Cortex of kidney (tissue), 1 donor: ENCODE measurements at places on chromosomes 5 and 9.

- no peak for DNase-seq
Observed at GRCh38 chr5:38453506-38453905, 102.9 kb downstream of the LIFR start.

- no peak for DNase-seq
Observed at GRCh38 chr9:110808599-110808980, 140.0 kb downstream of the MUSK start.

DNA sequence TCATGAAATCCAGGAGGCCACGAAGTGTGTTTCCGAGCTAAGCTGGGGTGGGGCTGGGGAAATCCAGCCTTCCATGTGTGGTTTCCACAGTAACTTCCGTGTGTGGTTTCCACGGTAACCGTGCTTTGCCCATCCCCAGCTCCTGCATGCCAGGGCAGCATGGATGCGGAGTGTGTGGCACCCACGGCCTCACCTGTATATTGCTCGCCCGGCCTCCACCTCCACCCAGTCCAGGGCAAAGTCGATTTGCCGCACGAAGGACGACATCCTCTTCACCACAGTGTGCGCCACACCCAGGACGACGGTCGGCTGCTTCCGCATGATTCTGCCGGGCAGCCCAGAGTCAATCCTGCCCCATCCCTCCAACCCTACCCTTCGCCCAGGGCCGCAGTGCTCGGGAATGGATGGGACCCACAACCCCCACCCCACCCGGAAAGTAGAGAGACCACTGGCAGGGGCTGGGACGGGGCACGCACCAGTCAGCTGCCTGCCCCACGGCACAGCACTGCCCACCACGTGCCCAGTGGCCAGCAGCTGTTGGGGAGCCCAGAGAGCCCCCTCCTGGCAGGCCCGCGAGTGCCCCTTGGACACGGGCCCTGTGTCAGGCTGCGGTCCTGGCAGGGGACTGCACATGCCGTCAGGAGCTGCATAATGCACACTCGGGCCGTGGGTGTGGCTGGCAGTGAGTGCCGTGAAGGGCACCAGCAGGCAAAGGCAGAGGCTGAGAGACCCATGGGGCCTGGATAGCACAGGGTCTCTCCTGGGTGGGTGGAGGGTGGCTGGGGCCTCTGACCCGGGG lies 39.0 kb upstream of the NSMF start:
- DNase-seq: no peak

GRCh38 chr5:163024936-163025335 lies 412.5 kb upstream of the CCNG1 start:
- no peak for DNase-seq

DNA sequence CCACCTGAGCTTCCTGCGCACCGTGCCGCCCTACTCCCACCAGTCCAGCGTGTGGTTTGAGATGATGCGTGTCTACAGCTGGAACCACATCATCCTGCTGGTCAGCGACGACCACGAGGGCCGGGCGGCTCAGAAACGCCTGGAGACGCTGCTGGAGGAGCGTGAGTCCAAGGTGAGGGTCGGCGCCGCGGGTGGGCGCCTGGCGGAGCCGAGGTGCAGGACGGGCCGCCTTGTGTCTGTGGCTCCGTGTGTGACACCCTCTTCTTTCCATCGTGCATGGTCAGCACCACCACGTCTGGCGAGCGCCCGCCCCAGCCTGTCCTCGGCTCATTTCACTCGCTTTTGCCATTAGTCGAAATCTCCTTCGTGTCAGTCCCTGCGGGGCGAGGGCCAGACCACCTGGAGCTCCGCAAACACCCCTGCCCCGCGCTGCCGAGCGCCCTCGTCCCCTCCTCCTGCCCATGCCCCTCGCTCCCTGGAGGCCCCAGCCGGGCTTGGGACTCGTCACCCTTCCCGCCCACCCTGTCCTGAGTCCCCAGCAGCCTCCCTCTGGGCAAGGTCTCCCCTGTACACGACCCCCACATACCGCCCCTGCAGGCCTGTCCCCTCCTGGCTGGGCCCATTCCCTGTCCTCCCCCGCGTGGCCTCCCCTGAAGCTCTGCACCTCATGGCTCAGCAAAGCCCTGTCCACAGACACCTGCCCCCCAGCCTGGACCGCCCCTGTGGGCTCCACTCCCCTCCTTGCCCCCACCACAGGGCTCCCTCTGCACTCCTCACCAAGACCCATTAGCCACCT lies 7.0 kb downstream of the GRIN1 start:
- DNase-seq: no peak

GRCh38 chr5:55344392-55344992 lies 36.7 kb downstream of the MTREX start:
- DNase-seq: no peak

DNA sequence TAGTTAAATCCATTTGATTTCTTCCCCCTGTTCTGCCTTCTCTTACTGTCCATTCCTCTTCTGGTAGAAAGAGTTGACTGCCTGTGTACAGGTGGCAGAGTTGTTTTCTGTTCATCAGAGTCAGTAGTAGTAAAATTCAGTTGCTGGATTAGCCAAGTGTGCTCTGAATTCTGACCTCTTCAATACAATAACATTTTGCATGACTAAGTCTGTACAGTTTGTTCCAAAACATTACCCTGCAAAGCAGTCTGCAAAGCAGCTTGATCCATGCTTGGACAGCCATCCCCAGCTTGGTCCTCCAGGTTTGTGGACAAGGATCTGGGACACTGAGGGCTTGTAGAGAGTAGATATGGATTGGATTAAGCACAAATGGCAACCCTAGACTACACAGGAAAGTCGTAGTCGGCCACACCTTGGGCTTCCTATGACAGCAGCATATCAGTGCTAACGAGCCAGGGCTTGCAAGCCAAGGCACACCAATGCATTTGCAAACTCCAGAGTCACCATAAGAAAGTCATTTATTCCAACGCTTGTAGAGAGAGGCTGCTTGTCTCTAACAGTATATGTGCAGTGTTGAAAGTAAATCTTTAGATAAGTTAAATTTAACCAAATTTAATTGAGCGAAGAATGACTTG lies 25.2 kb downstream of the IL12B start:
- DNase-seq: no peak

- no peak for DNase-seq
Observed at GRCh38 chr9:97848480-97849237, 4.4 kb upstream of the FOXE1 start.

- DNase-seq: no peak
Observed at GRCh38 chr5:10678244-10678643, 82.8 kb downstream of the DAP start.

- no peak for DNase-seq
Observed at GRCh38 chr9:77997611-77998284, 33.9 kb downstream of the GNAQ start.

- DNase-seq: no peak
Observed at GRCh38 chr5:112869948-112870347, 8.9 kb downstream of the SRP19 start.

DNA sequence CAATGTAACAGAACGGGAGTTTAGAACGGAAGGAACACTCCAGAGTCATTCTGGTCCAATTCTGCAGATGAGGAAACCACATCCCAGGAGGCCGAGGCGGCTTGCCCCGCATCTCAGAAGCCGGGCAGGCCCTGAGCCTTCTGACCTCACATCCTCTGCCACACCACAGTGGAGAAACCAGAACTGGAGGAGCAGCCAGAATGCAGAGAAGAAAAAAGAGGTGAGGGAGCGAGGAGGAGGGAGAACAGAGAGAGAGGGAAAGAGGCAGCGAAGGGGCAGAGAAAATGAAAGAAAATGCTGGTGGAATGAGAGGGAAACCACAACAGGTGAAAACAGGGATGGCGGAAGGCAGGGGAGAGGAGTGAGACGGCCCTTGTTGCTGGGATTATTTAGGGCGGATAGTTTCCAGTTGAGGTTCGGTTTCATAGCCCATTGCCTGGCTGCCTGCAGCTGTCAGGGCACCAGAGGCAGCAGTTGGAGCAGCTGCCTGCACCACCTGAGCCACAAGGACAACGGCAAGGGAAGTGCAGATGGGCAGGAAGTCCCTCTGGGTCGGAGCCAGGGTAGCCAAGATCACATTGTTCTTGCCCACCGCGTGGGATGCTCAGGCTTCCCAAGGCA lies at the start of gene HMHB1:
Gene HMHB1 (plus strand): TSS at position 77 of the 621 bp plus-strand sequence.
- no peak for DNase-seq

- DNase-seq: no peak
Observed at GRCh38 chr5:154293219-154293618, 102.7 kb downstream of the GALNT10 start.

DNA sequence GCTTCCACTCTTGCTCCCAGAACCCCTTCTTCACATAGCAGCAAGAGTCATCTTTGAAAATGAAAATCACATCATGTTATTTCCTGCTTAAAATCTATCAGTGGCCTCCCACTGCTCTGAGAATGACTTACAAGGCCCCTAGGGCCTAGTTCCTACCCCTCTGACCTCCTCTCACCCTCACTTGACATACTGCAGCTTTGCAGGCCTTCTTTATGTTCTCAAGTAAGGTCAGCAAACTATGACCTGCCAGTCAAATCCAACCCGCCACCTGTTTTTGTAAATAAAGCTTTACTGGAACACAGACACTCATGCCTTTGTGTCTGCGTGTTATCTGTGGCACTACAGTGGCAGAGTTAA lies 185.7 kb downstream of the NR3C1 start:
- DNase-seq: no peak

GRCh38 chr9:125418404-125418803 lies 156.8 kb downstream of the GAPVD1 start:
- DNase-seq: no peak

- DNase-seq: no peak
Observed at GRCh38 chr5:38431242-38431853, 125.1 kb downstream of the LIFR start.

- DNase-seq: no peak
Observed at GRCh38 chr5:97065475-97065874, 76.9 kb downstream of the LIX1 start.
